ENCODE measurements at places on chromosomes 4 and X.

DNA sequence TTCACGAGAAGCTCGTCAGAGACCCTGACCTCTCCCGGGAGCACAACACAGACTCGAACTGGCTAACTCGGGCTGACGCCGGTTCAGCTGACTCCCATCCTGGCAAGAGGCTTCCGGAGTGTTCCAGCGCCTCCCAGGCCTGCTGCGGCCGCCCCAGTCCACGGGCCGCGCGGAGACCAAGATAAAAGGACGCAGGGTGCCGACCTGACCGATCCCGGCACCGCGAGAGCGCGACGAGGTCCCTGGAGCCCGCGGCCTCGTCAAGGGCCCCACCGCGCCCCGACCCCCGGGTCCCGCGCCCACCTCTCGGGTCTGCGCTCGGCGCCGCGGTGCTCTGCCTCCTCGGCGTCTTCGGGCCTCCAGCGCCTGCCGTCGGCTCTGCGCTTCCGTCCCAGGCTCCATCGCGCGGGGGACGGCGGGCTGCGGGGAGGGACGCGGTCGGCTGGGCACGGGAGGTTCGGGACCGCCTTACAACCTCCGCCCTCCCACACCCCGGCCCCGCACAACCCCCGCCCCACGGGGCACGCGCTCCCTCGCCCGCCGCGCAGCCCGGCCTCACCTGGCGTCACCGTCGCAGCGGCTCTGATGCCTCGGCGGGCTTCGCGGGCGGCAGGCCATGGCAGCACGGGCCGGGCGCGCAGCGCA, 426 bp downstream of the SLBP start:
- DNase-seq: no peak

DNA sequence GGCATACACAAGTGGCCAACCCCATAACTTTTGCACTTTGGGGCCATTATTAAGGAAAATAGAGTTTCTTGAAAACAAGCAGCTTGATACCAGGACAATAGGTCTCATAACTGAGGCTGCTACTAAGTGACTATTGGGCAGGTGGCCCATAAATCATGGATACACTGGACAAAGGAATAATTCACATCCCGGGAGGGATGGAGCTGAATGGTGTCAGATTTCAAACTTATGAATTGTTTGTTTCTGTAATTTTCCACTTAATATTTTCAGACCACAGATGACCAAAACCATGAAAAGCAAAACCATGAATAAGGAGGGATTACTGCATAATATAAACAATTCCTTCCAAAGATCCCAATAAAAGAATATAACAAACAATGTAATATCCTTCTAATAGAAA, 114.4 kb downstream of the WDFY3 start:
- no peak for DNase-seq

GRCh38 chrX:9671998-9672397, 93.6 kb downstream of the GPR143 start:
- no peak for DNase-seq

- no peak for DNase-seq
Observed at GRCh38 chr4:673349-674091, 556 bp downstream of the ATP5ME start.

- no peak for DNase-seq
Observed at GRCh38 chr4:163611182-163611581, 116.7 kb downstream of the TMA16 start.
